ENCODE measurements at places on chromosomes 5 and 9.

GRCh38 chr9:21505425-21506179 lies 23.5 kb upstream of the IFNE start:
- DNase-seq: no peak

DNA sequence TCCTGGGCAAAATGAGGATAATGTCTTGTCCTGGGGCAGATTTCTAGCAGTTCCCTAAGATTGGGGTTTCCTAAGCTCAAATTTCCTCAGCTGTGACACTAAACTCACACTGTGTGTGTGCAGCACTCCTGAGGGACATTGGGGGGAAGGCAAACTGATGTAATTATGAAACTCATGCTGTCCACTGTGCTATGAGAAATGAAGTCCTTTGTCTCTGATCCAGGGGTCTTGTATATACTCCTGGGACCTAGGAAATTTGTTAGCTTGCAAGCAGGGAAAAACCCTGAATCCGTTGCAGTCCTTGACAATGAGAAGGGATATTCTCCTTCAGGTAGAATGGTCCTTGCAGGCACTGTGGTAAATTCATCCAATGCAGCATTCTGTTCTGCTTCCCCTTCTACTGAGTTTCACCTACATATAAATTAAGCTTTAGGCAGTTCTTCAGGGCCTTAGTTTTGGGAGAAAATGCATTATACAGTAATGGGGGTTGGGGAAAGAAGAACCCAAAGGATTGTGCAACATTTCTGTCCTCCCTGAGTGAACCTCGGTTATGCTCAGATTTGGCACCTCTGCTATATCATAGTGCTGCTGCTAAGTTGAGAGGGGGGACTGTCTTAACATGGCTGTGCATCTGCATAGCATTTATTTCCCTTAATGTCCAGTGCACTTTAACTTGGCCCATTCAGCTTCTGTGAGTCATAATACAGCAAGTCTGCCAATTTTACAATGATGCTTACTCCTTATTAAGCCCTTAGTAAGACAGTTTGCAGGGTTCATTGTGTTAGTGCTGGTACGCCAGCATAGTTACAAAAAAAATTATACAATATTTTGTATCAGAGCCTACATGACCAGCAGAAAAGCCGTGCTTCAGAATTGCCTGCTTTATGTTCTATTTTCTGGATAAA lies 80.2 kb downstream of the PJA2 start:
- no peak for DNase-seq

DNA sequence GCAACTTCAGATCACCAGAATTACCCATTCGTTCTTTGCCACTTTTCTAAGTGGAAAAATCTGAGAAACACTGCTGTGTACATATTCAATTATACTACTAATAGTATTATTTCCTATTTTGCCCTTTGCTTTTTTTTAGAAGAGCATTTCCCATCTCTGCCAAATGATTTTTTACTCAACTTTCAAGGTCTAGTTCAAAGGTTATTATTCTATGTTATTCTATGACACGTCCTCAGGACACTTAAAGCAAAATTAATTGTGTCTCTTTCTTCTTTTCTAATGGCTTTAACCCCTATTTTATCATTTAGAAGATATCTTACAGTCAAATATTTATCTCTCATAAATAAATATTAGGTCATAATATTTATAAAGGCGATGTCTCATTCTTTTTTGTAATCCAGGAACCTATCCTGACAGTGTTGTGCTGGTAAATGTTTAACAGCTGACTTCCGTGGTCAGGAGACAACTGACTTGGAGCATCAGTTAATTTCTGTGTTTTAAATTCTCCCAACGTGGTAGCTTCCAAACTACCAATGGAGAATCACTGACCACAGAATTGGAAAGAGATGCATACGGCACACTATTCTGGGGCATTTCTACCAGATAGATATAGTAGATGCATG lies 375.2 kb downstream of the ARRDC3 start:
- DNase-seq: no peak

- DNase-seq: no peak
These were observed 1.8 kb upstream of the TRIM41 start for GRCh38 chr5:181221105-181221791.

DNA sequence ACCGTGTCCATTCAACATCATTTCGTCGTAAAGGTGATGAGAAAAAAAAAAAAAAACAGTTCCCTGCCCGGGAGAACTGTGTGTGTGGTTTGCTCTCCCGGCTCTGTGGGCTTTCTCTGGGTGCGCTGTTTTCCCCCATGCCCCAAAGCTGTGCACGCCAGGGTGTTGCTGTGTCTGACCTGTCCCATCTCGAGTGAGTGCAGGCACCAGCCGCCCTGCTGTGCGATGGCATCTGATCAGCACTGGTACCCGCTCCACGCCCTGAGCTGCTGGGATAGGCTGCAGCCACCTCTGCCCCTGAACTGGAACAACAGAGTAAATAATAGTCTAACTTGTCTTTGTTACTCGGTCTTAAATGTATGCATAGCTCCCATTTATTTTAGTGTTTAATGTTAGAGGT lies 33.3 kb downstream of the CEP72 start:
- DNase-seq: no peak

DNA sequence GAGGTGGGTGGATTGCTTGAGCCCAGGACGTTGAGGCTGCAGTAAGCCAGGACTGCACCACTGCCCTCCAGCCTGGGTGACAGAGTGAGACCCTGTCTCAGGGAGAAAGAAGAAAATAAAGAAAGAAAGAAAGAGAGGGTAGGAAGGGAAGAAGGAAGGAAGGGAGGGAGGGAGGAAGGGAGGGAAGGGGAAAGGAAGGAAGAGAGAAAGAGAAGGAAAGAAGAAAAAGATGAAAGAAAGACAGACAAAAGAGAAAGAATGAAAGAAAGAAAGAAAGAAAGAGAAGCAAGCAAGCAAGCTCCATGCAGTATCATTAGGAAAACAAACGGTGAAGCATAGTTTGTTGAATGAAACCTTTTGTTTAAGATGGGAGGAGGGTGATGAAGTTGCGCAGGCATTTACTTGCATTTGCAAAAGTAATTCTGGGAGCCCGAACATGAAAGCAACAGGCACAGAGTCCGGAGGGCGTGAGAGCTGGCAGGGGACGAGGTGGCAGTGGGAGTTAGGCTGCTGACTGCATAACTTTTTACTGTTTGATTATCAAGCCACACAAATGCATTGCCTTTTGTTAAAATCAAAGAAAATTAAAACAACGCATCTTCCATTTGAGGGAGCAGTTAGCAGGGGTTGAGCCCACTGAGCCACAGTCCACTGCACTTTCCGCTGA lies 26.0 kb upstream of the CEP72 start:
- DNase-seq: no peak

- peak; percentile 79 for DNase-seq
These were observed at the start of gene TJP2 for GRCh38 chr9:69173891-69174615. TJP2 (plus strand) TSS chr9:69174277; CDS start chr9:69174373, 96 bp downstream.

DNA sequence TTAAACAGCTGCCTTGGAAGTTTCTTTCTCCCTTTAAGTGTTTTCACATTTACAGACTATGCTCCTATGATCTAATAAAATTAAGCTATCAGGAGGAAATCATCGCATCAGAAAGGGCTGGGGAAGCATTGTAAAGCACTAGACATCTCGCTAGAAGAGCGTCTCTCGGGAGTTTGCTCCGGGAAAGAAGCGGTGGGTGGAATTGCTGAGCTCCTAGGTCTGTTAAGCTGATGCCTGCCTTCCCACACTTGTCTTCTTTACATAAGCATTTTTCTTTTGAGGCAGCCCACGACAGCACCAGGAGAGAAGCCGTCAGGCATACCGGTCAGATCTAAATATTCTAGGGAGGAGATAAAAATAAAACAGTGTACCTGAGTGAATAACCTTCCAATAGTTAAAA lies 541.7 kb upstream of the TUSC1 start:
- DNase-seq: no peak

DNA sequence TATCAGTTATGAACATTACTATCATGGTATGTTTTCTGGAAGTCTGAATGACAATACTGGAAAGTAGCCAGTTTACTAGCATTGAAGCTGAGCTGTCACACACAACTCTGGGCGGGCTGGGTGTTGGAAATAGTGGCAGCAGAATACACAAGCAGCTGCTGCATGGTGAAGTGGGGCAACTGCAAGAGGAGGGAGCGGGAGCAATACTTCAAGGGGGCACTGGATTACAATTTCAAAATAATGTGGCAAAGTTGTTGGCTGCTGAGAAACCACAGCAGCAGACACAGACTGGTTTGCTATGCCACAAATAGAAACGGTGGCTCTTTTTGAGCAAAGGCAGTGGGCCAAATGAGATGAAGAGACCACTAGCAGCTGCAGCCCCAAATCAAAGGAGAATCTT lies 350.2 kb downstream of the KIAA0825 start:
- no peak for DNase-seq

GRCh38 chr9:99385215-99385614 lies 163.1 kb downstream of the SEC61B start:
- no peak for DNase-seq

- DNase-seq: no peak
These were observed 87.4 kb upstream of the GNA14 start for GRCh38 chr9:77735494-77735893.

DNA sequence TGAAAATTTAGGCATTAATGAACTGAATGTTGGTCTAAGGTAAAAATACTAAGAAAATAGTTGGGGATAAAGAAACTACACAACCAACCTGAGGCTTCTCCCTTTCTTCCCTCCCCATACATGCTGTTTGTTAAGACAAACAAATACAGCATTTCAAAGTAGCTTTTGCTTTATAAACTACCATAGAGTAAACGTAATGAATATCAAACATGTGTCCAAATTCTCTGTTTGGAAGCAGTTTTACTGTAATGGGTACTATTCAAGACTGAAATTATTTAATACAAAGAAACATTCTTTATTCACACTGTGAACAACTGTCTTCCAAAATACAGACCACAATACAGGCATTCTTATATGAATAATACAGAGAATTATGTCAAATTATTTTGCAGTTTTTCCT lies 52.0 kb downstream of the SLC44A1 start:
- no peak for DNase-seq

DNA sequence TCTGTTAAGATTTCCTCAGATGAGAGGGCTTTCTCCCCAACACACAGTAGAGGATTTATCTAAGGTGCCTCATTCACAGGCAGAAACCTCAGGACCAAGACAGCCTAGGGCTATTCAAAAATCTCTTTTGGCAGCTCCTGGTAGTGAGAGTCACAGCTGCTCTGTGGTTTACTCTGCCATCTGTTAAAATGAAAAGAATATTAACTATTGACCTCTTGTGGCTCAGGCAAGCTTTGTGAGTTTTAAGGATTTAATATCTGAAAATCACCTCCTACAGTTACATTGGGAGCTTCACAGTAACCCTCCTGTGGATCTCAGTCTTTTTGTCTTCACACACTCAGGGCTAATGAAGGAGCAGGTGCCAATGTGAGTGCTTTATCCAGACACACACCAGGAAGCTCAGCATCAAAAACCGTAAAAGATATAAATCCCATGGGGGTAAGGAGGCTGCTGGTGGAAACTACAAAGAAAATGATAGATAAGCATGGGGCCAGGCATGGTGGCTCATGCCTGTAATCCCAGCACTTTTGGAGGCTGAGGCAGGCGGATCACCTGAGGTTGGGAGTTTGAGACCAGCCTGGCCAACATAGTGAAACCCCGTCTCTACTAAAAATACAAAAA lies 29.7 kb downstream of the PPP1R2B start:
- no peak for DNase-seq
